NCI-H526 (cell line): ENCODE measurements at places on chromosomes 1 and 21.

DNA sequence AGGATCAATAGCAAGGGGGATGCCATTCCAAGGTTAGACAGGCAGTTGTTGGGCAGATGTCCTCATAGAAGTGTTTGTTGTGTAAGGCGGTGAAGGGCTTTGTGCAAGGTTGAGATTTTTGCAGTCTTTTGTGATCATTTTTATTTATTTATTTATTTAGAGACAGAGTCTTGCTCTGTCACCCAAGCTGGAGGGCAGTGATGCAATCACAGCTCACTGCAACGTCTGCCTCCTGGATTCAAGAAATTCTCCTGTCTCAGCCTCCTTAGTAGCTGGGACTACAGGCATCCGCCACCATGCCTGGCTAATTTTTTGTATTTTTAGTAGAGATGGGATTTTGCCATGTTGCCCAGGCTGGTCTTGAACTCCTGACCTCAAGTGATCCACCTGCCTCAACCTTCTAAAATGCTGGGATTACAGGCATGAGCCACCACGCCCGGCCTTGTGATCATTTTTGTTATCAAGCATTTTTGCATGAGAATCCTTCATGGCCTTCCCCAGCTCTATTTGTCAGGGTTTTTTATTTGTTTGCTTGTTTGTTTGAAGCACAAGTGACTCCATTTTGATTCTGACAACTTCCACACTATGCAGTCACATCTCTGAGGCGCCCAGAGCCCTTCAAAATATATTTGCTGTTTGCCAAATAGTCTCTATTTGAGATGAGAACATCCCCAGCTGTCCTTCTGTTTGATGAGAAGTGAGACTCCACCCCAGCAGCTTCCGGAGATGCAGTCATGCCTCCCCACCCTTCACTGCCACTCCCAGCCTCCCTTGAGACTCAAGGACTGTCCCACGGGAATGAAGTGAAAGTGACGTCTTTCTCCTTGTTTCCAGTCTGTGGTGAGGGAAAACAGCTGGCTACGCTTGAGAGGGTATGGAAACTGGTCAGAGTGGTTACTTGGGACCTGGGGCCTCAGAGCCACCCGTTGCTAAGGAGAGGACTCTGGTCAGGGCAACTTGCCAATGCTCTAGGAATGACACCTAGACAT, 38.0 kb downstream of the TMEM50B start:
- DNase-seq = peak; percentile 82

DNA sequence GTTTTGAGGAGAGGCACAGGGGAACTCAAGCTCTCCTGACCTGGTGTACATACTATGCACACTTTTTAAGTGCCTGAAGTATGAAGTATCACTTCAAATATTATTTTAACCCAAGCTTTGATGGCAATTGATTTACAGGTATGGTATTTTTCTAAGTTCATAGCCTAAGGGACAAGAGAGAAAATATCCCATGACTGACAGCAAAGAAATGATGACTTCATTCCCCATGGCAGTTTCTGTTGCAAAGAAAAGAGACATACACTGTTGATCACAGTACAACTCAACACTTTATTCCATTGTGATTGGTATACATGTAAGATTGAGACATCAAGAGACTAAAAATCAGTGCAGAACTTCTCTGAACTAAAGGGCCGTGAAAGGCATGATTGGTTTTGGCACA, 41.8 kb upstream of the BCL10 start:
- DNase-seq = no peak

- DNase-seq = no peak
These were observed 228.8 kb downstream of the DISC1 start for GRCh38 chr1:231855361-231855760.

DNA sequence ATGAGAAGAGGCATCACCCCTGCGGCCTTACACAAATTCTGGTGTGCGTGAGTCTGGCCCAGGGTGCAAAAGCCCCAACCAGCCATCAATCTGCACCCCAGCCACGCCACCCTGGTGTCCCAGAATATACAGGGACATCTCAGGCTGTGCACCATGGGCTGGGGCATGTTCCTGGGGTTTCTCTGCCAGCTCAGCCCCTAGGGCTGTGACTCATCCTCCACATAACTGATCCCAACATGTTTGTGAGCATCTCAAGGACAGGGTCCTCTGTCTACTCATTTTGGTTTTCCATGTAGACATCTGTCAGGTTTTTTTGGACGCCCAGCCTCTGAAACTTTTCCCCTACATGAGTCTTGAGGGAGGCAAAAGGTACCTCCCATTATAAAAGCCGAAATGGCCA, 511 bp downstream of the ZNF683 start:
- no peak for DNase-seq

DNA sequence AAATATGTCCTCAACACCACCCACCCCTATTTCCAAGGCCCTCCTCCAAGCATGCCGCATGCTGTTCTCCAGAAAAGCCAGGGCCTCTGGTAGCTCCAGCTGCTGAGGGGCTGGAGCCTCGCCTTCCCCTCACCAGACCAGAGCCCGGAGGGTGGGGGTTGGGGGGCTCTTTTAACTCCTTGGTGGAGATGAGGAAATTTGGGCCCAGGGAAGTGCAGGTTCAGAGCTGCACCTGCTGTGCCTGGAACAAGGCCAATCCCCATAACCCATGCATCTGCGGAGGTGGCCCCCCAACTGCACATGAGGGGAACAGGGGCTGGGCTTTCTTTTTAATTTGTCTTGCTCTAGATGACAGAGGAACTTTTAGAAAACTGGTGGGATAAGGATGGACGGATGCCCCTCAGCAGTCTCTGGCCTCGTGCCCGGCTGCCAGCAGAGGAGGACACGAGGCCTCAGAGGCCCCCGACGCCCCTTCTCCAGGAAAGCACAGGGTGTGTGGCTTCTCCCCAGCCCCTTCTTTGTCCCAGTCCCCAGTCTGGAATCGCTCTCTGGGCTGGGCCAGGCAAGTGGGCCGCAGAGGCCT, 550 bp upstream of the SELENON start:
- no peak for DNase-seq

- no peak for DNase-seq
These were observed 18.8 kb upstream of the ARHGEF10L start for GRCh38 chr1:17520473-17521319.

DNA sequence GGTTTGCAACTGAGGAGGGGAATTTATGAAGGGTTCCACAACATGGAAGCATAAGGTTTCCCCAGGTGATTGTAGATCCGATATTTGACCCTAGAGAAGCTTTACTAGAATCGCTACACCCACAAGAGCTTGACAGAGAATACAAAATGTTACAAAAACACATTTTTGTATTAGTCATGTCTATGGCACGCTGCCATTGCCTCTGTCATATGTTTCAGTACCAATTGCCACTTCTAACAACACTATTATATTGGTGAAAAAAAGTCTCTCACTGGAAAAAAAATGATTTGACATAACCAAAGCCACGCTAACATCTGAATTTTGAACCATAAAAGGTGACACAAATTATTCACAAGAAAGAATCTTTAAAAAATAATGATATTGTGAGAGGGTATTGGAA, 214.5 kb downstream of the KCNT2 start:
- no peak for DNase-seq

DNA sequence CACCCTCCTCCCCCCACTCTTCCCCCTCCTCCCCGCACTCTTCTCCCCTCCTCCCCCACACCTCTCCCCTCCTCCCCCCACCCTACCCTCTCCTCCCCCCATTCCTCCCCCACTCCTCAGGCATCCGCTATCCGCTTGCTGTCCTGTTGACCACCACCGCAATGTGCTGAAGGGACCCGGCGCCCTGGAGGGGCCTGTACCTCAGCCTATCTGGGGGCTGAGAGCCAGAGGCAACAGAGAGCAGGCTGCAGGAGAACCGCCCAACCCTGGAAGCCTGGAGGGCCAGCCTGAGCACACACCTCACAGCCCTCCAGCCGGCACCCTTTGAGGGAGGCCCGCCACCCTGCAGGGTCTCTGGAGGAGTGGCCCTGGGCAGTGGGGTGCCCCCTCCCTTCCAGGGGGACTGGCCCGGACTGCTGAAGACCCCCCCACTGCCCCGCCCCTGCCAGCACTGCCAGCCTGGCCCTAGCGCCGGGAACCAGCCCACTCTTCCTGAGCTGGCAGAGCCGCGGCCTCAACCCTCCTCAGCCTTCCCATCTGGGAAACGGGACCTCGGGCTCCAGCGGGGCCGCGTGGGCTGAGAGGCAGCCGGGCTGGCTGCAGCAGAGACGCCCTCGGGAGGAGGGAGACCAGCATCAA, 1.2 kb downstream of the C1QTNF12 start:
- no peak for DNase-seq

GRCh38 chr1:8943498-8944405, 1.9 kb upstream of the CA6 start:
- DNase-seq = no peak

DNA sequence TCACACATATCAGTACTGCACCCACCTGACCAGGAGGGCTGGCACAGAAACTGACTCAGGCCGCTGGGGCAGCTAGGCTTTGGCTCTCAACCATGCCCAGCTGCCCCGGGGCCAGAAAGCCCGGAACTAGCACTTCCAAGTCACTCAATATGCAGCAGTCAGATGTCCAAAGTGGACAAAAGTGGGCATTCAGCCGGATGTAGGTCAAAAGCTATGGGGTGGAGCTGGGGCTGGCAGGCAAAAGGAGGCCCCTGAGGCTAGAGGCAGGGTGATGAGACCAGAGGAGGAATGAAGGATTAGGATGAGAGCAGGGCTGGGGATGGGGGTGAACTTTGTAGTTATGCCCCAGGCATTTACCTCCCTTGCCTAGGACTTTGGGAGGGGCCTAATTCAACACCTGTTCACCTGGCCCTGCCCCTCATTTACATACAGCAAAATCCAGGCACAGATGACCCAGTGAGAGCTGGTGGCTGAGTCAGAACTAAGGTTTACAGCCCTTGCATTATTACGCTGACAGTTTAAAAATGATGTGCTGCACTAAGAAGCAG, 30.7 kb upstream of the EDN2 start:
- peak; percentile 84 for DNase-seq

DNA sequence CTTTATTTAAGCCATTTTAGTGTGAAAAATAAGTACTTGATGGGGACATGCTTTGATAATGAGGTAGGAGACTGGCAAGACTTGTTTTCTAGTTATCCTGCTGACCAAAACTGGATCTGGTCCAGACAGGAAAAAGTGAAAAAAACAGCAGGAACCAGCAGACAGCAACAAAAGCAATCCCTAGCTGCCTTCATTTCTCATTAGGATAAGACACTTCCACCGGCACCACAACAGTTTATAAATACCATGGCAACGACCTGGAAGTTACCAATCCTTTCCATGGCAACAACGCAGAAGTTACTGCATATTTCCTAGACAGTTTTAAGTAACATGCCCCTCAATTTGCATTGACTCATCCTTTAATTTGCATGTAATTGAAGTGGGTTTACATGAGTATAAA, 993.8 kb upstream of the NCAM2 start:
- DNase-seq = peak; percentile 33

GRCh38 chr1:62905309-62905708, 121.4 kb downstream of the ATG4C start:
- peak; percentile 23 for DNase-seq

DNA sequence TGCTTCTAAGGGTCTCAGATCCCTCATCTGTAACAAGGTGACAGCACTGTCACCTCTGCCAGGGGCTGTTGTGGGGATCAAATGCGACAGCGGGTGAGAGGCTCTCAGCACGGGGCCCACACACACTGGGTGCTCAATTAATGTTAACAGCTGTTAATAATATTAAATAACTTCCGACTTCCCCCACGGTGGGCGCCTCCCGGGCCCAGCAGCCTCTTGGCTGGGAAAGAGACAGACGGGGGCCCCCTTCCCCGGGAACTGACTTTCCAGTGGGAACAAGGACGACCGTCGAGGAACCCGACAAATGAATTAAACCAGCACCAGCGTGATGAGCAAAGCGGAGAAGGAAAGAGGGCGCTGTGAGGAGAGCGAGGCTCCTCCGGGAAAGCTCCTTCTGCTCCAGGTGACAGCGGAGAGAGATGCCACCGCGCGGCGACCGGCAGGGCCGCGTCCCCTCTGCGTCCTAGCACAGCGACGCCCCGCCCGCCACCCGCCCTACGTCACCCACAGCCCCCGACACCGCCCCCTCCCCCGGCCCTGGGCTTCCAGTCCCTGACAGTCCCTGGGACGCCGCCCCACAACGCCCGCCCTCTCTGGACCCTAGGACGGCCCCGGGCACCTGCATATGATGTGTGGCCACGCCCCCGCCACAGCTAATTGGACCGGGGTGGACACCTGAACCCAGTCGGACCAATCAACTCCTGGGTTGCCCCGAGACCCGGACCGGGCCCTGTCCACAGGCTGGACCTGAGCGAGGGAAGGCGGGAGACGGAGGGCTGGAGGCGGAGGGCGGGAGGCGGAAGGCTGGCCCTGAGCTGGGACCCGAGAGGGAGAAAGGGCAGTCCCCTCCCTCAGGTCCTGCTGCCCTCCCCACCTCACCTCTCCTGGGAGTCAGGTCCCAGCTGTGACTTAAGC, 38.2 kb downstream of the MATN1 start:
- peak; percentile 77 for DNase-seq

GRCh38 chr1:31216016-31216415, 23.7 kb downstream of the NKAIN1 start:
- DNase-seq = peak; percentile 94

- no peak for DNase-seq
These were observed 1.1 kb upstream of the TMEM52 start for GRCh38 chr1:1920057-1920607.

DNA sequence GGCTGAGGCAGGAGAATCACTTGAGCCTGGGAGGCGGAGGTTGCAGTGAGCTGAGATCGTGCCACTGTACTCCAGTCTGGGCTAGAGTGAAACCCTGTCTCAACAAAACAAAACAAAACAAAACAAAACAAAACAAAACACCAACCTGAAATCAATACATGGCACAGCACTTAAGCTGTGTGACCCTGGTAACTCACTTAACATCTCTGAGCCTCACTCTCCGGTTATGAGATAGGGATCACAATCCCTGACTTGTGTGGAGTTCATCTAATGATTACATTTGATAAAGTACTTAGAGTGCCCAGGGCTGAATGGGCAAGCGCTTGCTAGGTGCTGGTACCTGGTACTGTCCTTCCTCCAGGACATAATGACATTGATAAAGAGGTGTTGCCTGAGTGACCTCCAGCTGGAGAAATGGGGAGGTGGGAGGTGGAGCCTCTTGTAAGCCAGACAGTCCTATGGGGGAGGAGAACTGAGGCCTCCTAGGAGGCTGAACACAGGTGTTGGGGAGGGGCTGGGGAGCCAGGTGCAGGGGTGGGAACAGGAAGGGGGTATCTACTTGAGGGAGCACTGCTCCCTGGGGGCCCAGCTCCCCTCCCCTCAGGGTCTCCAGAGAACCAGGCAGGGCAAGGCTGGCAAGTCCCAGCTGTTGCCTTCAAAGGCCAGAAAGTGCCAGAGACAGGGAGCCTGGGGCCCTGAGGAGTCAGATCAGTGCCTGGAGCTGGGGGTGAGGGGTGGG, 17.9 kb downstream of the FOXO6 start:
- DNase-seq = no peak

GRCh38 chr21:41216486-41216885, 48.5 kb downstream of the BACE2 start:
- DNase-seq = no peak

GRCh38 chr21:46050668-46051378, 47.1 kb upstream of the COL6A2 start:
- DNase-seq = no peak

DNA sequence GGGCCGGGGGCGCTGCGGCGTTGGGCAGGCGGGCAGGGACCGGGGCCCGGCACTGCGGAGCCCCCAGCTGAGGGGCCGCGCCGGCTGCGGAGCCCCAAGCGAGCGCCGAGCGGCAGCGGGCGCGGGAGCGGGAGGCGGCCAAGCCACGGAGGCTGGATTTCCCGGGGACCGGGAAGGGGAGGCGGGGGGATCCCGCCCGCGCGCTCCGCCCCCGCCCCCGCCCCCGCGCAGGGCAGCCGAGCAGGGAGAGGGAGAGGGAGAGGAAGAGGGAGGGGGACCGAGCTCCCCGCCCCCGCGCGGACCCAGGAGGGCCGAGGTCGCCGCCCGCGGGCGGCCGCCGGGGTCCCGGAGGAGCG, at the start of gene DLGAP3:
Gene DLGAP3, minus strand, starts transcription at position 154 of the 356 bp plus-strand sequence. CDS start 24,267 bp downstream, outside the sequence.
- DNase-seq = peak; percentile 89

GRCh38 chr1:31617916-31618746, 642 bp downstream of the HCRTR1 start:
- peak; percentile 39 for DNase-seq
